ENCODE measurements at places on chromosomes 11 and 22.

- no peak for DNase-seq
Observed at GRCh38 chr11:32079553-32079952, 11.3 kb upstream of the RCN1 start.

GRCh38 chr11:120363436-120363835 lies 27.2 kb downstream of the ARHGEF12 start:
- DNase-seq, result no peak

DNA sequence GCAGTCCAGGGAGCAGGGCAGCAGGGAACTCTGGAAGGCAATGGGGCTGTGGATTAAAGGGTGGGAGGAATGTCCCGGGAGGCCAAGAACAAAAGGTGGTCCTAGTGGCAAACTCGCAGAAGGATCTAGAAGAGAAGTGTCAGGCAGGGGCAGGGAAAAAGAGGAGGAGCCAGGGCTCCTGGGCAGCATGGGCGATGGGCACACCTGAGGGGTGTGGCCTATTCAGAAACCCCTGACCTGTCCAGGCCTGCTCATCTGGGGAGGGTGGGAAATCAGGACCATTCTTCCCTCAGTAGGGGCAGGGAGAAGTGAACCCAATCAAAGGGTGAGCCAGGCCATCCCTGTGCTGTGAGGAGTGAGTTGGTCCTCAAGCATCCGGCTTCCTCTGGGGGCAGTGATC lies 108.6 kb downstream of the TRIM29 start:
- DNase-seq, result no peak

GRCh38 chr11:47408598-47409439 lies 429 bp downstream of the SLC39A13 start:
- no peak for DNase-seq

DNA sequence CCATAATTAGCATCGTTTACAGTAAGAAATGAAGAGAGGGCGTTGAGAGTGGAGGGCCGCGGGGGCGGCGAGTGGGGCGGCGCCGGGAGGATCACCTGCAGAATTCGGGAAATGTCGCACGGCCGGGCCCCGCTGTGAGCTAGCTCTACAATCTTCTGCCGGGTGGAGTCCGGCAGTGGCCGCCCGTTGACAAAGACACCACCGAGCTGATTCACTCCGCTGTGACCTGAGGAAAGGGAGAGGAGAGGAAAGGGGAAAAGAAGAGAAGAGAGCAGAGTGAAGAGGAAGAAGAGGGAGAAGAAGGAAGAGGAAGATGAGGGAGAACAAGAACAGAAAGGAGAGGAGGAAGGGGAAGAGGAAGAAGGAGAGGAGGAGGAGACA lies 8.5 kb downstream of the PAX6 start:
- no peak for DNase-seq

GRCh38 chr11:9619971-9620370 lies 43.9 kb upstream of the SWAP70 start:
- no peak for DNase-seq

Measured in BJ (cell line).